Astrocyte of the cerebellum (primary cell): ENCODE measurements at places on chromosomes 3 and 15.

- DNase-seq: peak; percentile 49
Measured at GRCh38 chr15:70892912-70893560, 410 bp downstream of the LRRC49 start.

DNA sequence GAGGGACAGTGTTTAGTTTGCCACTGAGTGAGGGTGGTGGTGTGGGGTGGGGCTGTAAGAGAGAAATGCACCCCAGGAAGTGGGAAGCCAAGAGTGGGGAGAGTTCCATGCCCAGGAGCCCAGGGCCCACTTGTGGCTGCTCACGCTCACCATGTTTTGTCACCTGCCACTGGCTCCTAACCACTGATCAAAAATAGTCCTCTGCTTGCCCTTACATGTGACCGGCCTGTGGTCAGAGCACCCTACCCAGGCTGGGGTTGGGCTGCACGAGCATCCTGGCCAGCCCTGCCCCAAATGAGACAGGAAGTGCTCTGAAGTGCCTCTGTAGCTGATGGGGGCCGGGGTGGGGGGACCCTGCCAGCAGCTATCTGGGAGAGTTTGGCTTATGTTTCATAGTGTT lies 216.3 kb downstream of the RPLP1 start:
- DNase-seq: no peak

DNA sequence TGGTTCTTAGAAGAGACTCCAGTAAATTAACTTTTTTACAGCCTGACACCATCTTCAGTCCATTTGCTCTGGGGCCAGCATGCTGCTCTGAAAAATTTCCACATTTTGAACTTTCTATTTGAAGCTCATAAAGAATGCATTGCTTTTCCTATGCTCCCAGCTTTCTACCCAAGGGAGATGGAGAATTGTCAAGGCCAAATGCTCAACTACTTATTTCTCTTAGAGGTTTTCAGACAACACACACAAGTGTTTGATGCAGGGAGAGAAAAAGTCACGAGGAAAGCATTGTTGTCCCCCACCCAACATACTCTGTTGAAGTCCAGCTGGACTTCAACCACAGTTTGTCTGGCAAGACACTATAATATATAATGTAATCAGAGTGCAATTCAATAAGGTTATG lies 100.3 kb upstream of the CADPS start:
- DNase-seq: no peak

GRCh38 chr3:9399746-9400145 lies 2.3 kb downstream of the SETD5 start:
- peak; percentile 85 for DNase-seq

DNA sequence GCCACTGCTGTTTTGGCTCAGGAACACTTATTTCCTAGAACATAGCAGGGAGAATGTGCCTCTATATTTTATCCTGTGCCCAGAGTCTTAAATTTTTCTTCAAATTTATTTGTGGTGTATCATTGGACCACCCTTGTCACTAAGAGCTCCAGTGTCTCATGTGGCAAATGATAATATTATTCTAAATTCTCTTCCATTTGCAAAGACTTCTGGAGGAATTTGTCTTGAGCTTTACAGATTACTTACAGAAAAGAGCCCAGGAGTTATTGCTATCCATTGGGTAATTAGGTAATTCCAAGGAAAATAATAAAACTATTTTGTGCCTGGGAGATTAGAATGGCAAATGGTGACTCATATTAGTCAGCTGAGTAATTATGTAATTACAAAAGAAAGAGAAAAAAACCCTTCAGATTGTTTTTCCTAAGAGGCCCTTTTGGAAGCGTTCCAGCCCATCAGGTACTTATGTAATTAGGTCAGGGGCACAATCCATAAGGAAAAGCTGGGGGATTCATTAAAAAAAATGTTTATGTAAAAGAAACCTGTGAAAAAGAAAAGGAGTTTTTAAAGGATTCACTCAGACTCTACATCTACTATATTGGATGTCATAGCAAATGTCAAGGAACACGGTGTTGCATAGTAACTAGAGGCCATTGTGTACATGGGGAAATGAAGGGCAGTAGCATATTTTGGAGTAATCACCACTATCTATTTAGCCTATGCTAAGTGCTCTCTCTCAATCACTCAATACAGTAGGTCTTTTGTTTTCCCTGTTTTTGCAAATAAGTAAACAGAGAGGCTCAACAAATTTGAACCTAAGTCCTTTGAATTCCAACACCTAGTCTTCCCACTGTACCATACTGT lies 380.9 kb upstream of the RARB start:
- DNase-seq: no peak
